ENCODE measurements at places on chromosomes 11 and 22. TPM values are rescaled to one million over a fixed set of nuclear protein-coding genes. Genes with fewer than 3 reads are reported as not detected.

GVQW3 gene
- 20.2 TPM for polyA plus RNA-seq

OR8A1 gene
- 0.05 TPM for polyA plus RNA-seq

SMC1B gene
- 0.23 TPM for polyA plus RNA-seq

CDC42EP2 gene
- 8.6 TPM for polyA plus RNA-seq

RAG2 gene
- 0.52 TPM for polyA plus RNA-seq

RAB3IL1 gene
- polyA plus RNA-seq = 18.7 TPM

ADAMTS15 gene
- polyA plus RNA-seq = 54.1 TPM

SLC25A17 gene
- 48.8 TPM for polyA plus RNA-seq

INS gene
- not detected for polyA plus RNA-seq

HORMAD2 gene
- polyA plus RNA-seq = not detected

APOA1 gene
- 97.1 TPM for polyA plus RNA-seq
